Activated B cell treated with CpG ODN at 0.5 μM for 24 hours (primary cell): ENCODE measurements at places on chromosomes 3 and 15.

DNA sequence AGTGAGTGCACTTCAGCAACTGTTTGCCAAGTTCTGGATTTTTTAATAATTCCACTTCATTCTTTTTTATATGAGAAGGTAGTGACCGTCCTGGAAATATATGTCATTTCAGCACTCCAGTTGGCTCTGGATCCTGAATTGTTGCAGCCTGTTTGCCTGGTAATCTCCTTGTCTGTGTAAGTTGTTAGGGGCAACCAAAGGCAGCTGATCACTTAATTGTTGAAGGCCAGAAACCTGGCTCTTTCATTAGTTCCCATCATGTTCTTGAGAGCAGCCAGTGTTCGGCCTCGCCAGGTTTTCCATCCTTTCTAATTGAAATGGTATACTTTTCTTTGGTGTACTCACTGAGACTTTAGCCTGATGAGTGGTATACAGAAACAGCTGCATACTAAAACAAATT, 168.6 kb downstream of the SOX2 start:
- no peak for DNase-seq

- DNase-seq = no peak
Observed at GRCh38 chr3:62585861-62586260, 212.5 kb upstream of the FEZF2 start.

GRCh38 chr3:116806351-116806750, 96.8 kb downstream of the TUSC7 start:
- no peak for DNase-seq

DNA sequence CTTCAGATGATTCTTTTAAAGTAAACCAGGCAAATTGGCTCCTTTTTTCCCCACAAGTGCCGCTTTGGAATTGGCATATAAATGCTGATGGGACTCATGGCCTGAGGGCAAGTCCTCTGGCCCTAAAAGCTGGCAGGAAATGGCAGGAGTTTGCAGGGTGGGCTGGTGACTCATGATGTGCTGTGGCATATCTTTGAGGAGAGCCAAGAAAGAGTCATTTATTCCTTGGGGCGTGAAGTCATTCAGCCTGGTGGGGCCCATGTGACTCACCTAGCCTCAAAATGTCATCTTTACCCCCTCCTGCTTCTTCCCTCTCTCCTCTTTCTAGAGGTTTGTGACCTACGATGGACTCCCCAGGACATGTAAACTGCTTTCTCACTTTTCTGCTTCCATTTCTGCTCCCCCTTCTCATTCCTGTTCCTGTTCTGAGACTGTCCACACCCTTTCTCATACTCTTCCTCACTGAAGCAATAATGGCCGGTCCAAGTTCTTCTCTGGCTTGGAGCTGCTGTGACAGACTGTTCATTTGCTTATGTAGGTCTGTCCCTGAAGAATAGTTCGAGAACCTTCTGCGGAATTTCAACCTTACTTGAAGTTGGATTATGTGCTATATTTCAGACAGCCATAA, 326.1 kb downstream of the SATB1 start:
- DNase-seq = no peak

DNA sequence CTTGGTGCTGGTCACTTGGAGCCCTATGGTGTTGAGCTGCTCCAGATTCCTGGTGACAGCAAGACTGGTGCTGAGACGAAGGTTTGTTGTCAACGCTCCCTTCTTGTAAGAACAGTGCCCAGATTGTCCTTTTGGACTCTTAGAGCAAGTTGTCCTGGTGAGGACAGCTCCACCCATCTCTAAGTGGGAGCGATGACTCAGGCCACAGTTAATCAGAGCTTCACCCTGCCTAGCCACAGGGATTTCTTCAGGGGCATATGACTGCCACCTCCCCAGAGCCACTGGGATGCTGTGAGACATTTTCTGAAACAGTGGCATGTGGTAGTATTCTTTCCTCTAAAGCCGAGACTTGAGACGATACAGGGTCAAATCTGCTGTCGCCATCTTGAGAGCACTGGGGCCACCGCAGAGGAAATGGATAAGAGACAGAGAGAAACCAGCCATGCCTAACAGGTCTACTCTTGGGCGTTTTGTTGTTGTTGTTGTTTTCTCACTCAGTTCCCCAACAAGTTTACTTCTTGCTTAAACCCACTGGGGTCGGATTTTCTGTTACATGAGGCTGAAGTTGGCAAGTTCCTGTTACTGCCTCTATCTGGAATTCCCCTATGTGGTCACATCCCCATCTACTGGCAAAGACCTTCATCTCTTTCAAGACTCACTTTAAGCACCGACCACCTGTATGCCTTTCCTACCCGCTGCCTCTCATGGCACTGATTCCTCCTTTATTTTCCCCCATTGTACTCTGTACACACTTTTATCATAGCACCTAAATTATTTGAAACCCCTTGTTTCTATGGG, 16.0 kb upstream of the PCOLCE2 start:
- no peak for DNase-seq

DNA sequence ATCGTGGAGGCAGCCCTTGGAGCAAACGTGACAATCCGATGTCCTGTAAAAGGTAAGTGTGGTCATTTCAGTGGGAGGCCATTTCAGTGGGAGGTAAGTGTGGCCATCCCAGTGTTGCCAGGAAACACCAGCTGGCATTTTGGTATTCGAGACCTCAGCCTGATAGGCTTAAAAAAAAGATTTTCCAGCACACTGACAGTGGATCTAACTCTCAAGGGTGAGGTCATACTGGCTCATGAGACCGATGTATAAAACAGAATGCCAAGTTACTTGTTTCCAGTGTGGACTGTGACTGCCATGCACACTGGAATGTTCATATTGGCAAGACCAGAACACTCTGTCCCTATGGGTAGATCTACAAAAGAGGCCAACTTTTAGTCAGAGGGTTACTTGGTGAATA, 244.4 kb upstream of the GOLGA6L4 start:
- DNase-seq = no peak

- DNase-seq = no peak
Observed at GRCh38 chr15:48671103-48672022, 25.9 kb upstream of the FBN1 start.

DNA sequence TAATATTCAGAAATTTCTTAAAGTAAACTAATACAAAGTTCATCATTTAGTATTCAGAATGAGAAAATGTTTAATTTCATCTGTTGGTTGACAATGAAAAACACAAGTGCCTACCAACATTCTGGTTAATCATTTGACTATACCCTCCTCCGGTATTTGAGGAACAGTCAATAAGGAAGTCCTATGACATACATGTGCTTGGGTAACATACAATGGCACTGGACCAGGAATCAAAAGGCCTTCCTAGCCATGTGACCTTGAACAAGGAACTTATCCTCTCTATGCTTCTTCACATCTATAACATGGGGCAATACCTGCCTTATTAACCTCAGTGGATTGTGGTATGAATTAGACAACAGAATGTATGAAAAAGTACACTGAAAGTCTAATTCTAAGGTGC, 65.8 kb downstream of the ZNF280D start:
- no peak for DNase-seq

DNA sequence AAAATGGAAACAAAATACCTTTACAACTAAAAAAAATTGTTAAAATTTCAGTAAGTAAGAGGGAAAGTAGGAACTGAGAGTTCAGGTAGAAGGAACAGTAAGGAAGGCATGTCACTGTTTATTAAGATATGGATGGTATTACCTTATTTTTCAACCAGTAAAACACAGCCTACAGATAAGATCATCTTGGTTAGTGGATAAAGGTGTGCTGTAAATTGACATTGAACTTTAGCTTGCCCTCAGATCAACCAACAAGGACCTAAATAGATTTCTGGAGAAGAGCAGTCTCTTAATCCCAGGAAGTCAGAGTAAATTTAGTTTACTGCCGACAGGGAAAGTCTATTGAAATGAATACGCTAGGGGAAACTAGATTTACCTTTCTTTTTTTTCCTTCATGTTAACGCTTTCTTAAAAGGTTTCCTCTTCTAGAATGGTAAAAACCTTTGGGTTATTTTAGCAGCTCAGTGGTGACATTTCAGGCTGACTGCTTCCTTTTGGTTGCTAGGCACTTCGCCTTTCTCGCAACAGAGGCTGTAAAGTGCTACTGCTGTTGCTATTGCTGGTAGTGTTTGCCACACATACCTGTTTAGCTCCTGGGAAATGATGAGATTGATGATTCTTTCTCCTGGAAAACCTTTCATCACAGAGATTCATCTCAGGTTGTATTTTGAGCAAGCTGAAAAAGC, 12.9 kb downstream of the DZIP3 start:
- DNase-seq = no peak

GRCh38 chr15:74988007-74988800, 7.2 kb upstream of the SCAMP5 start:
- DNase-seq = no peak

DNA sequence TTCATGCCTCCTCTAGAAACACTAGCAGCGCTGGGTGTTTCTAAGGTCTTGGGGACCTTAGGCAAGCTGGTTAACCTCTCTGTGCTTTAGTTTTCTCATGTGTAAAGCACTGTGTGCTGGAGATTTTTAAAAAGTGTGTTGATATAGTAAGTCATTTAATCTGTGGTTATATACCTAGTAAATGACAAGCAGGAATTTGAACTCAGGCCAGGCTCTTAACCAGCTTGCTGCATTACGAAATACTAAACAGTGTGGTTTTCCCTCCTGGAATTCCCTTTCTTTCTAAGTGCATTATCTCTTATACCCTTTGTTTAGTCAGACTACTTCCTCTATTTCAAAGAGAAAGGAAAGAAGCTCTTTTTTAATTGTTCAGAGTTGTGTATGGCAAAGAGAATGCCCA, 26.5 kb downstream of the NEO1 start:
- DNase-seq = no peak

DNA sequence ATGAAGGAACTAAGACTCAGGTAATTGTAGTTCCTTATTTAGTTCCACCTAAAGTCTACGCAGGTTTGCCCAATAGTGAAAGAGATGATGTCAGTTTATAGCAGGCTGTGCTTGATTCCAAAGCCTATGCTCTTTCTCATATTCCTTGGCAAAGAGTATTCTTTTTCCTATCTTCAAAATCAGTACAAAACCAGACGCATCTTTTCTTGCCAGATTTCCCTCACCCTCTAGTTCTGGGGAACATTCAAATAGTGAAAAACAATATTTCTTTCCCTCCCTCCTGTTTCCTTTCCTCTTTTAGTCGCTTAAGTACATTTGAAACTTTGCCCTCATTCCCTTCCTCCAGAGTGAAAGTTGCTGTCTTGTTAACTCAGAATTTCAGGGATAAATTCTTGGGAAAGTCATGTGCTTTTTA, 134.6 kb upstream of the PDZRN3 start:
- no peak for DNase-seq

GRCh38 chr15:57415602-57416001, 39.3 kb downstream of the CGNL1 start:
- no peak for DNase-seq

DNA sequence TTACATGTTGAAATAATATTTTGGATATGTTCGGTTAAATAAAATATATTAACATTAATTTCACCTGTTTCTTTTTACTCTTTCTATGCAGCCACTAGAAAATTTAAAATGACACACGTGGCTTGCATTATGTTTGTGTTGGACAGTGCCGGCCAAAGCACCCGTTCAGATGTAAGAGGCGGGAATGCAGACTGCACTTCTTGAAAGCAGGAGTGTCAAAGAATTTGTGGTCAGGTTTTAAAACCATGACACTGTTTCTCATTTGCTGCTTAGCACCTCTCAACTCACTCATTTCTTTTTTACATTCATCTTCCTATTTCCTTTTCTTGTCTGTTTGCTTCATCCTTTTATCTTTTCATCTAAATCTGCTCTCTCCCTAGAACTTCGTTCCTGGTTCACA, 35.3 kb upstream of the MINAR1 start:
- DNase-seq = no peak

GRCh38 chr15:40238532-40239403, at the start of gene PAK6:
TSS of gene PAK6 (plus strand) at chr15:40239063. CDS start at chr15:40264786, 25,723 bp downstream.
- peak; percentile 36 for DNase-seq

GRCh38 chr3:169215461-169216352, 447.8 kb downstream of the MECOM start:
- no peak for DNase-seq

GRCh38 chr3:152385761-152386160, 117.0 kb downstream of the MBNL1 start:
- DNase-seq = no peak

- DNase-seq = no peak
Observed at GRCh38 chr3:143824735-143825385, 23.4 kb downstream of the SLC9A9 start.

DNA sequence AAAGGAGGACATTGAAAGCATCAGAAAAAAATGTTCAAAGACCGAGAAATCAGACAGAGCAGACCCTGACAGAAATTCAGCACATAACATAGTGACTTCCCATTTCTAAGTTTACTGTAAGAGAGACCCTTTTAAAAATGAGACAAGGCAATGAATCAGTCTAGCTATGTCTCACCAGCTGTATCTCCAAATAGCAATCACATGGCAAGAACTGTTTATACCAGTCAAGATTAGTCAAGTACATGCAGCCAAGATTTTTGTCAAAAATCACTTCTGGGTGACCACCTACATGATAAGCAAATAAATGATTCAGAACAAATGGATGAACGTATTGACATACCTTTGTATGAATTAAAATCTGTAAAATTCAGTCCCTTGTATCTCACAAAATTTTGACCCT, 138.0 kb downstream of the DTWD1 start:
- no peak for DNase-seq

- peak; percentile 46 for DNase-seq
Observed at GRCh38 chr3:66499881-66500575, 794 bp downstream of the LRIG1 start.

GRCh38 chr3:63159764-63160163, 118.3 kb upstream of the SYNPR start:
- DNase-seq = no peak

DNA sequence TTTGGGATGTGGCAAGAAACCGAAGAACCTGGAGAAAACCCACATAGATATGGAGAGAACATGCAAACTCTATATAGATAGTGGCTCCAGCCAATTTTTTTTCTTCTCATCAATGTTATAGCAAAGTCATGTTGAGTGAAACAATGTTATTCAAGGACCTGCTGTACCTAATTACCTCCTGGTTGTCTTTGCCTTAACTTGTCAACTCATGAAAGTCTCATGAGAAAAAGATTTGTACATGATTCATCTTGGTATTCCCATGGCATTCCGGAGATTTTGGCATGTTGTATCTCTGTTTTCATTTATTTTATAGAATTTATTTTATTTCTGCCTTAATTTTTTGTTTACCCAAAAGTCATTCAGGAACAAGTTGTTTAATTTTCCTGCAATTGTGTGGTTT, 303.8 kb upstream of the CDIN1 start:
- DNase-seq = no peak

- no peak for DNase-seq
Observed at GRCh38 chr3:11136830-11137626, 17.3 kb upstream of the HRH1 start.

DNA sequence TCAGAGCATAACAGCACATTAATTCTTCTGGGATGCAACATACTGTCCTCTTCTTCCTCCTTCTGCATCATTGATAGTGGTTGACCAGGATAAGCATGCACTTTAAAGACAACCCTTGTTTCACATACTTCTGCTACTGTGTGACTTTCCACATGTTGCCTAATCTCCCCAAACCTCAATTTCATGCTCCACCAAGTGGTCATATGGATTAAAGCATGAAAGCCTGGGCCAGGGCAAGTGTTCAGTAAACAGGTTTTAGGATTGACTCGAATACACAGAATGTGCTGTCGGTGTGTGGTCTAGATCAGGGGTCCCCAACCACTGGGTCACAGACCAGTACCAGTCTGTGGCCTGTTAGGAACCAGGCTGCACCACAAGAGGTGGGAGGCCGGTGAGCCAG, 22.5 kb upstream of the BFSP2 start:
- no peak for DNase-seq

- DNase-seq = no peak
Observed at GRCh38 chr3:76912841-76913383, 127.0 kb upstream of the ROBO2 start.

GRCh38 chr3:170908235-170909116, at the start of gene EIF5A2:
TSS of gene EIF5A2 (minus strand) at chr3:170908637. CDS start at chr3:170907806, 831 bp downstream.
- DNase-seq = peak; percentile 77
